ENCODE measurements at places on chromosomes 2 and 18.

- no peak for DNase-seq
These were observed 220.0 kb downstream of the LOXHD1 start for GRCh38 chr18:46437061-46437460.

GRCh38 chr2:177072090-177072489 is 140.5 kb upstream of the HNRNPA3 start:
- DNase-seq = no peak

DNA sequence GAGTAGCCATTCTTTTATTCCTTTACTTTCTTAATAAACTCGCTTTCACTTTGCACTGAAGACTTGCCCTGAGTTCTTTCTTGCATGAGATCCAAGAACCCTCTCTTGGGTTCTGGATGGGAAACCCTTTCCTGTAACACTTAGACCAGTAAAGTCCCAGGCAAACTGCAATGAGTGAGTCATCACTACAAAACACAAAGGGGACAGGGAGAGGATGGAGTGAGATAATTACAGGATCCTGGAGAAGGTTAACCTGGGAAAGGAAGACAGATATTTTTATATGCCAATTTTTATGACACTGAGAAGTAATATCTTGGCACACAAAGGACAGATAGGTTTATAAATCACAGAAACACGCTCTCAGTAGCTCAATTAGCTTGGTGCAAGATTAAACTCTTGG is 48.7 kb downstream of the EHD3 start:
- no peak for DNase-seq

GRCh38 chr2:12980817-12981216 is 264.1 kb downstream of the TRIB2 start:
- no peak for DNase-seq

DNA sequence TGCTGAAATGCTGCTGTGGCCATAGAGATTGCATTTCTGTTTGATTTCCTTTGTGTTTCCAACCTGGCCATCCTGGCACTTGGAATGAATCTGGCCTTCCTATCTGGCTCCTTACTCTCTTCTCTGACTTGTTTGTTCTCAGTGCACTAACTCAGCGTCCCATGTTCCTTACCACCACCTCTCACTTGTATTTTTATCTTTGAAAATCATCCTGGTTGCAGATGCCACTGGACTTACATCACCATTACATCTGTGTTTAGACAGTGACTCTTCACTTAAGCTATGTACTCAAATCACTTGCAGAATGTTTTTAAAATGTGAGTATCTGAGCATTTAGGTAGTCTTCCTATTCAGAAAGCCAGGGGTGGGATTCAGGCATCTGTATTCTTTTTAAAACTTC is 239.5 kb downstream of the WDR7 start:
- DNase-seq = no peak

Measured in activated CD4-positive, alpha-beta T cell treated with anti-CD3 and anti-CD28 coated beads for 1 hour (primary cell).